Smooth muscle cell of the coronary artery (primary cell): ENCODE measurements at places on chromosomes 13 and 19. TPM values are rescaled to one million over a fixed set of nuclear protein-coding genes. Genes with fewer than 3 reads are reported as not detected.

Gene P2RY11
- total RNA-seq: 2.0 and 4.0 TPM in 2 replicates

Gene CGB8
- total RNA-seq: not detected in 2 replicates

Gene FCHO1
- 0.12 and 0.15 TPM in 2 replicates for total RNA-seq

Gene PABPC3
- total RNA-seq: 0.08 and 0.12 TPM in 2 replicates

Gene B3GNT8
- total RNA-seq: 0.60 and 3.6 TPM in 2 replicates

Gene KLK4
- total RNA-seq: not detected in 2 replicates

Gene ZNF541
- total RNA-seq: under 0.01 TPM in 1 of 2 replicates, not detected in the other

Gene FLT1
- total RNA-seq: 0.82 and 8.9 TPM in 2 replicates

Gene ZNF471
- total RNA-seq: 2.9 and 5.7 TPM in 2 replicates

Gene GJA3
- total RNA-seq: 0.23 and 0.60 TPM in 2 replicates

Gene DENND1C
- total RNA-seq: not detected in 2 replicates

Gene ANKRD24
- total RNA-seq: 0.53 and 2.3 TPM in 2 replicates

Gene IZUMO4
- total RNA-seq: 0.90 and 2.1 TPM in 2 replicates

Gene NCAN
- under 0.01 TPM in 1 of 2 replicates, not detected in the other for total RNA-seq

Gene PALM3
- total RNA-seq: under 0.01 and 0.30 TPM in 2 replicates

Gene PGLYRP1
- total RNA-seq: not detected in 2 replicates

Gene TDRD12
- total RNA-seq: 0.15 and 0.23 TPM in 2 replicates

Gene YJU2
- total RNA-seq: 11.0 and 13.4 TPM in 2 replicates

Gene ZNF154
- total RNA-seq: 4.4 and 4.9 TPM in 2 replicates

Gene TEX26
- not detected in 2 replicates for total RNA-seq

Gene AZU1
- not detected in 2 replicates for total RNA-seq

Gene ABHD13
- total RNA-seq: 2.0 and 4.4 TPM in 2 replicates
